ENCODE measurements at places on chromosomes 12 and 14.

DNA sequence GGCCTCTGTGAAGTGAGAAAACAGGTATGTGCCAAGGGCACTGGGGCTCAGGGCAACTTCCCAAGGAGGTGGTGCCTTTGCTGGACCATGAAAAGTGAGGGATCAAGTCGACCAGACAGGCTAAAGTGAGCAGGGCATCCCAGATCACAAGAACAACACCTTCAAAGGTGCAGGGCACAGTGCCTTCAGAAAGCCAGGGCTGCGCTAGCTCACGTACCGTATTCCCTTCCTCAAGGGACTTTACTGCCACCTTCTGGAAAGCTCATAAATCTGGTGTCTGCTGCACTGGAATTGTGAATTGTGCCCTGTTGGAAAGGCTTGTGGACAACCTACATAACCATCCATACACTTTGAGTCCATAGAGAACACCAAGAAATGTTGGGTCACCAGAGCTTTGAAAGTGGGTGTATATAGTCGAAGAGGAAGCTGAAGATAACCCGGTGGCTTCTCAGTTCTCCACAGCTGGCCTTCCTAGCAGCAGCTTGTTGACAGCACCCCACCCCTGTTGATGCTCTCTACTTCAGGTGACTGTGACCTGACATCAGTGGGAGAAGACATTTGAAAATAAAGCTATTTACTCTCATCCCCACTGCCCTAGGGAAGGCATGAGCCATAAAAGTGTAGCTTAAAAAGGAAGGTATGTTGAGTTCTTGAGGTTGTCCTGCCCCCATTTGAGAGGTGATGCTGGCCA lies 24.5 kb downstream of the FIGNL2 start:
- peak; percentile 59 for DNase-seq

DNA sequence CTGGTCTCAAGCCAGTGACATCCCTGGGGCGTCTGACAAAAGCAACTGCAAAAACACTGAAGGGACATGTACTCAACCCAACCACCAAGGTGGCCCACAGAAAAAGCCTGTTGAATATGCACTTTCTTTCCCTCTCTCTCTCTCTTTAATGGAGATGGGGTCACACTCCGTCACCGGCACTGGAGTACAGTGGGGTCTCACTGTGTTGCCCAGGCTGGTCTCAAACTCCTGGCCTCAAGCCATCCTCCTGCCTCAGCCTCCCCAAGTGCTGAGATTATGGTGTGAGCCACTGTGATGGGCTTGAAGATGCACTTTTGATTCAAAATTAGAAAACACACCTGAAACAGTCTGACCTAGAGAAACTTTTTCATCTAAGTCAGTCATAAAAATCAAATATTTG lies 7.2 kb upstream of the CD27 start:
- DNase-seq: no peak

- no peak for DNase-seq
These were observed 77.8 kb upstream of the BTG1 start for GRCh38 chr12:92223481-92223880.

- no peak for DNase-seq
These were observed 237.1 kb downstream of the SLC41A2 start for GRCh38 chr12:104721039-104721405.

GRCh38 chr12:116594325-116595038 lies 35.3 kb downstream of the MAP1LC3B2 start:
- no peak for DNase-seq

GRCh38 chr12:52213564-52214420 lies 19.3 kb upstream of the KRT7 start:
- peak; percentile 44 for DNase-seq

DNA sequence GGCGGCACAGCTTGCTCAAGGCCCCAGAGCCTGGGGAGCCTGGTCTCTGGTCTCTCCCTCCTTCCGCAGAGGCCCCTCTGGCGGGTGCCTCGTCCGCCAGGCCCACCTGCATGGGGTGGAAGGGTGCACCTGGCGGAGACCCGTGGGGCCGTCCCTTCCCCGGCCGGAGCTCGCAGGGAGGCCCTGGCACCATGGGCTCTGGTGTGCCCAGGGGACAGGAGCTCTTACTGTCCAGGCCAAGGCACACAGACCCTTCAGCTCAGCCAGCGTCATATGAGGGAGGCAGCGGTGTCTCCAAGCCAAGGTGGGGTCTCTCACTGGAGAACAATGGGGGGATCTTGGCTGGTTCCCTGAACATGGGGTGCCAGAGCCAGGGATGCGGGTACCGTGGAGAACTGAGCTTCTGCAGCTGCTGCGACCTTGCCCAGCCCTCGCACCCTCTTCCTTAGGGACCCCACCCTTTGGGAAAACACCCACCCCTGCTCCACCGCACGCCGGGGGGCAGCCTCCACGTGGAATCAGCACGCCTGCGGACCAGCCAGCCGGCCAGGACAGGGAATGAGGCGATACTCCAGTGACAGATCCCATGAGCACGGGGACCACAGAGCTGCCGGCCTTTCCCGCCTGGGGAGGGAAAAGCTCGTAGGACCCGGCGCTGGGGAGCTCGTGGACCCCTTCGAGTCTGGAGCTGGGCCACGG lies 25.7 kb upstream of the GALNT9 start:
- DNase-seq: no peak

DNA sequence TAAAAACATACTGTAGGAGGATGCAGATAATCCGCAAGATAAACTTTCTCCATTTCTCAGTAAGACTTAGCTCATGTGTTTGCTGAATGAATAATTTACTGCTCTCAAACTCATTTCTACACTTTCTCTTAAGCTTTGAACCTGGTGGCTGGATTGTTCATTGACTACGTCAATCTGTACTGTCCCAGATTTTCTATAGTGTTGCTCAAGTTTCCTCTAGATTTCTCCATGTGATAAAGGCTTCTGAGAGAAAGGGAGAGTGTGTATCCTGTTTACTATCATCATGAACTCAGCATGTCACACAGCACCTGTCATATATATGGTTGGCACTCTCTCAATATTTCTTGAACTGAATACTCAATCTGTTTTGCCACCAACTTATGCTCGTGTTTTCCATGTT lies 518.0 kb upstream of the TBX3 start:
- no peak for DNase-seq

DNA sequence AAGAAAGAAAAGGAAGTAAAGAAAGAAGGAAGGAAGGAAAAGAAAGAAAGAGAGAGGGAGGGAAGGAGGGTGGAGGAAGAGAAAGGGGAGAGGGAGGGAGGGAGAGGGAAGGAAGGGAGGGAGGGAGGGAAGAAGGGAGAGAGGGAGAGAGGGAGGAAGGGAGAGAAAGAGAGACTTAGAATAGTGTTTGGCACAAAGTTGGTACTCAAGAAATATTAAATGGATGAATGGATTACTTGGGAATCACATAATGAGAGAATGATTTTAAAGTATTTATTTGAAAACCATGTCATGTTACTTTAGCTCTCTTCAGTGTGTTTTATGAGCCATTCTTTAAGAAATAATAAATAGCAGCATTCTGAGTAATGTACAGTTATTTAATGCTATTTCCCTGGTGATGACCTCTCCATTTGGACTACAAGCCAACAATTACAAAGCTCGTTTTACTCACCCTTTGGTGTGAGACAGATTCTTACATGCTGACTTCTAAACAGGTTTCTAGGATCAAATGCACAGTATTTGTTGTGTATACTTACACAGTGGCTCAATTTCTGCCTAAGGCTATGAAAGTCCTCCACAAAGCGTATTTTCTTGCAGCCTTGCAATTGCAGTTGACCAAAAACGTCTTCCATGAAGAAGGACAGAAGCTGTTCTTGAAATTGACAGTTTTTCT lies 861 bp downstream of the IL26 start:
- DNase-seq: no peak

DNA sequence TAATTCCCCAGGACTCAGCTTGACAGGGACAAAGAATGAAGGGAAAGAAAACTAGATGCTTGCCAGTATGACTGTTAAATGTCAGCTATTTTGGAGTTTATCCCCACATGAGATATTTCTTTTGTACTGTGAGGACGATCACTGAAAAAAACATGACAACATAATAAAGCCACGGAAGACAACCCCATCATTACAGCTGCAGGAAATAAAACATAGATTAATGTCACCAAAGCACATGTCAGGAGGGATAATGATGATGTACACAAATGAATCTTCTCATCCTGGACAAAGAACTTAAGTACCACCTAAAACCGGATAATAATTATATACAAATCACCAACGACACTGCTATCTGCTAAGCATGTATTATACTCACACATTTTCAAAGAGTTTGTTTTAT lies 84.6 kb upstream of the GRIP1 start:
- DNase-seq: no peak

- DNase-seq: no peak
These were observed 173.1 kb downstream of the FBXL14 start for GRCh38 chr12:1421091-1421846.

DNA sequence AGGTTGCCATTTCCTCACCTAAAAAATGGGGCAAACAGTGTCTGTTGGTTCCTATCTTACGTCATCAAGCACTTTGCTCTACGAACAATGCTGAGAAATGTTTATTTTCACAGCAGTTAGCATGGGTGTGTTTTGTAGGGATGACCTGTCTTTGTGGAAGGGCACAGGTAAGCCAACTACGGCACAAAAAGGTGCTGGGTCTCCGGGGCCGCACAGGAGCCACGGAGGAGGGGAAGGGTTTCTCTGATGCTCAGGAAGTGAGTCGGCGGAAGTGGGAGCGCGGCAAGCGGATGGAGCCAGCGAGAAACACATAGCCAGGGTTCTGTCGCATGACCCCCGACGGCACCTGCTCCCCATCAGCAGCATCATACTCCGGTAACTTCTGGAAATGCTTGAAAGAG lies 65.6 kb upstream of the TCL1B start:
- no peak for DNase-seq

DNA sequence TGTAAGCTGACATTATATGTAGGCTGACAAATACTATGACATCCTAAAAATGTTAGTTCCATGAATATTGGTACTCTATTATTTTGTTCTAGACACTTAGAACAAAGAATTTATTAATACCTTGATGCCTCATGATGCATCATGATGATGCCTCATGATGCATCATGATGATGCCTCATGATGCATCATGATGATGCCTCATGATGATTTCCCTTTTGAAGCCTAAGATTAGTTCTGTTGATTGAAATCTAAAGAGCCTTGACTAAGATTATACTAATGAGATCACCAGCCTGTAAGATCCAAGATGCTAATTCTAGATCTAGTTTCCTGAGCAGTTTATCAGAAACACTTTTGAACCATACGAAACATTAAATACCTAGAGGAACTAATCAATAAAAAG lies 4.6 kb upstream of the CEP128 start:
- no peak for DNase-seq

DNA sequence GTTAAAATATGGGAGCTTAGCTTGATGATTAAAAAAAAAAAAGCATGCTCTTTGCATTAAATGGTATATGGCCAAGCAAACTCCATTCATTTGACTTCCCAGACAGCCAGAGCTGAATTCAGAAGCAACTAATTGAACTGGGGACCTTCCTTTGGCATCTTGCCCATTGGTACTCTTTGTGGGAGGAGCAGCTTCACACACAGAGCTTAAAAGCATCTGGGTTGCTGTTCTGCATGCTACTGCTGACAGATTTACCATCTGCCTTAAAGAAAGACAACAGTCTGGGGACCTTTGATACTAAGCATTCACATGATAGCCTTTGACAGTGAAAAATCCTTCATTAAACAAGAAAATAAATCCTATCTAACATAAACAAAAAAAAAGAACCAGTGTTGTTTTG lies 977.9 kb downstream of the TMTC2 start:
- no peak for DNase-seq

GRCh38 chr12:29048787-29049186 lies 100.3 kb upstream of the FAR2 start:
- DNase-seq: no peak

DNA sequence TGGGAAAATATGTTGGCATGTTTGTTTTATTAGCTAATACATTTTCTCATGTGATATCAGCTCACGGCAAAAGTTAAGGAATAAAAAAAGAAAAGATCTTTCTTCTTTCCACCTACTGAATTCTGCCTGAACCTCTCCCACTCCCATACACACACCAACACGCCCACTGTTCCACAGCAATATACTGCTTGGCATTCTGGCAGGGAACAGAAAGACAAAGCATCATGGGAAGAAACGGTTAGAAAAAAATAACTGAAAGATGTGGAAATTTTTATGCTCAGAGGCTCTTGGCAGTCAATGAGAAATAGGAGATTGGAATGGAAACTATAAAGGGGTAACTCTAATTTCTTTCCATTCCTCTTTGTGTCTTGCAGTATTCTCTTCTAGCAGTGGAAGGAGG lies 268.5 kb downstream of the FOXG1 start:
- no peak for DNase-seq

GRCh38 chr12:27244689-27245488 lies 803 bp downstream of the STK38L start:
- no peak for DNase-seq

DNA sequence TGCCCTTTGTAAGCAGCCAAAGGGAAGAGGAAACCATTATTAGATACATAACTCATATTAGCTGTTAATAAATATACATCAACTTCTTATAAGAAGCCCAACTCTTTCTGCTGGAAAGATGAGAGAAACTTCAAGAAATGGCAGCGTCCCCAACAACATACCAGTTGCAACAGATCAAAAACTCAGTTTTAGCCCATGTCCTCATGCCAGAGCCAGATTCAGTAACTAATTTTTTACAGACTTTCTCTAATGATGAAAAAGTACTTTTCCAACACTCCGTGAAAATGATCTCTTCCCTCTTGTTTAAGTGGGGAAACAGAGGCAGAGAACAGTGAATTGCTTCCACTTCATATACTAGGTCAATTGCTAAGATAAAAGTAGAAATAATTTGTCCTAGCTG lies 206.8 kb upstream of the NUDT4 start:
- no peak for DNase-seq

GRCh38 chr14:31895206-31895605 lies 181.9 kb upstream of the ARHGAP5 start:
- DNase-seq: no peak

- no peak for DNase-seq
These were observed 194.9 kb upstream of the SYT10 start for GRCh38 chr12:33634544-33634943.

GRCh38 chr12:7645395-7646177 lies 20.1 kb downstream of the APOBEC1 start:
- DNase-seq: peak; percentile 57

DNA sequence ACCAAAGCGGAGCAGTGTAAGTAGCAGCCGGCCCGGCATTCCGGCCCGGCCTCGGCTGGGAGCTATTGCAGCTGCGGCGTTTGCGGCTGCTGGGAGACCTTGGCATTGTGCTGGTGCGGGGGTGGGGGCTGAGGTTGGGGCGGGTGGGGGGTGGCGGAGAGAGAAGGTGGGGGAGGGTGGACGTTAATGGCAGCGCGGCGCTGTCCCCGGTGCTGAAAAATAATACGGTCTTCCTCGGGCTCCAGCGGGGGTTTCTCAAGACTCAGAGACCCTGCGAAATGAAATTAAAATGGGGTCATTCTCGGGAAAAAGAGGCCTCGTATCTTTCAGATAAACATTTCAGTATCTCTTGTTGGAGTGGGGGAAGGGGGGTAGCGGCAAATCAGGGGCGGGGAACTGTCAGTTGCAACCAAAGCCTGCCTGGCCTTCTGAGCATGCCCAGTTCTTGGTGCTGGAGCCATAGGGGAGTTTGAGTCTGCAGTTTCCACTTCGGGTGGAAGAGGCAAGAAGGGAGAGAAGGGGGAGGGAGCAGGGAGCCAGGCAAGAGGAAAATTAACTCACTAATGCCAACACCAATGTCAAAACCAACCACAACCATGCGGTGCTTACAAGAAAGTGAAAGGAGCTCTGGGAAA lies 414 bp downstream of the UNC79 start:
- no peak for DNase-seq

GRCh38 chr12:81174664-81175063 lies 96.8 kb downstream of the ACSS3 start:
- DNase-seq: no peak

Measured in SW 1271 (cell line).